ENCODE measurements at places on chromosomes 7 and 10.

GRCh38 chr10:4810092-4810491, 15.9 kb upstream of the AKR1E2 start:
- DNase-seq = no peak

DNA sequence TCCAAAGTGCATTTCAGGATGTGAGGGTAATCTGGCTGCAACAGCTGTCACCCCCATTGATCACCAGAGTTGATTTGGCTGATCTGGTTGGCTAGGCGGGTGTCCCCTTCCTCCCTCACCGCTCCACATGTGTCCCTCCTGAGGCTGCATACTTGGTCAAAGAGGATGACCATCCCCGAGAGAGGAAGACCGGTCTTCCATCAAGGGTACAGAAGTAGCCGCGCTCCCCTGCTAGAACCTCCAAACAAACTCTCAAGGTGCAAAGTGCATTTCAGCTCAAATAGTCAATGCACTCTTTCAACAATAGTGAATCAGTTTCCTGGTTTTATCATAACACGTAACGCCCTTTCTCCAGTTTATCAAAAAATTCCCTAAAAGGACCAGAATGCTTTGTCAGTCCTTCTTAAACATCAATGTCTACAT, 44.6 kb downstream of the CARD11 start:
- no peak for DNase-seq

DNA sequence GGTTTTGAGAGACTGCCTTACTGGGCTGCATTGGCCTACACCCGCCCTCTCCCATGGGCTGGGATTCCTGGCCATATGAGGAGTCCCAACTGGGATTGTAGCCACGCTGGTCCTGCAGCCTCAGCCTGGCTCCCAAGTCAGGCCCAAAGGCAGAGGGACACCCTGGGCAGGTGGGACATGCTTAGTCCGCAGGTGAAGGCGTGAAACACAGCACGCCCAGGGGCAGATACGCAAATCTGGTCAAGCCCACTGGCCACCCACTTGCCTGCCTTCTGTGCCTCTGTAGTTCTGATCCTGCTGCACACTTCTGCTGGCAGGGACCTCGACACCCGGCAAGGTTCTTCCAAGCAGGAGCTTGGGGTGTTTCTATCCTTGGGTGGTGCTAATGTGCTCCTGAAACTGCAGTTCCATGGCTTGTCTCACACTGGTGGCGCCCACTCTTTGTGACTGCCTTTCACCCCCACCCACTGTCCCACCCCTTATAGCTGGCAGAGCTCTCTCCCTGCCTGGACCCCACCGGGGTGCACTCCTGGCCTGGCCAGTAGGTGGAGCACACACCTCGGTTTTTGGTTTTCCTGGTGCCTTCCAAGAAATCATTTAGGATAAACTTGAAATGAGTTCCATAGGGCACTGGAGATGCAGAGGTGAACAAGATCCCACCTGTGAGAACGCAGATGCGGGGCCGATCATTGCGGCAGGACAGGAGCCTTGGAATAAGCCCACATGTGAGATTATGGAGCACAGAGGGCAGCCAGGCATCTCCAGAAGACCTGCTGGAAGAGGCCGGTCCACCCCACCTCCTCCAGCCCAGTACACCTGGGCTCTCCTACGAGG, 47.9 kb downstream of the MKI67 start:
- no peak for DNase-seq

DNA sequence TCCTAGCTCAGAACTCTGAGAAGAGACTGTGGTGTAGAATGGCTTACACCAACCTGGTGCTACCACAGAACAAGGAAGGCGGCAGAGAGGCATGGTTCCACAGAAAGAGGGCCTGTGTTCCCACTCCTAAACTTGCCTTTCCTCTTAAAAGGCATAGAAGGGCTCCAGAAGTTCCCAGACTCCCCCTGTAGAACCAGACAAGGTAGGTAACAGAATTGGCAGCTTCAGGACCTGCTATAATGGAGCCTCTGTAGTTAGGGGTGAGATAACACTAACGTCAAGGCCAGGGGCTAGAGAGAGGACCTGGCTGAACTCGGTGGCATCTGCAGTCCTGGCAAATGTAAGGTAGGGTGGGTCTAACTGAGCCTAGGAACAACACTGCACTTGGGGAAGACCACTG, 26.7 kb upstream of the SGMS1 start:
- no peak for DNase-seq

DNA sequence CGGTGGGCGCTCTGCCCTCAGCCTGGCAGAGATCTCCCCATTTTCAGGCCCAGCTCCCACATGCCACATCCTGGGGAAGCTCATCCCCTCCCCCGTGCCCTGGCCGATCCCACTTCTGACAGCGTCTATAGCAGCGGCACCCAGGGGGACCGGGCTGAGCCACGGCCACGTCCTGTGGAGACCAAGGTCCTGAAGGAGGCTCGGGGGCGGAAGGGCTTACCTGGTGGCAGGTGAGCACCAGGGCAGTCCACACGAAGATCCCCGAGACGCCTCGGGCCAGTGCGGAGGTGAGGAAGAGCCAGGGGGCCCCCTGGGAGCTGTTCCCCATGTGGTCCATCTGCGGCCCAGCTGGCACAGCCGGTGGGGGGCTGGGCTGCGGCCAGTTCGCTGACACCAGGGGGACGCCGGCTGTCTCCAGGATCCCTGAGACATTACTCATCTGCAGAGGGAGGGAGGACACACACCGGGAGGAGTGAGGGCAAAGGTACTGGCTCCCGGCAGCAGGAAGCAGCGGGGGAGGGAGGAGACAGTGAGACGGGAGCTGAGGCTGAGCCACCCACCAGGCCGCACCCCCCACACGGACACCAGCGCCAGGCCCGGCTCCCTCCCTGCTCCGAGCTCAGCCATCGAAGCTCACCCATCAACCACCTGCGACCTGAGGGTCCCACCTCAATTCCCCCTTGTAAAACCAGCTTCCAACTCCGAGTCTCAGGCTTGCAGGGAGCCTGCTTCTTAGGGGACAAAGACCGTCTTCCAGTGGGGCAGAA, 776 bp downstream of the TMEM184A start:
- DNase-seq = no peak

Data from stimulated activated CD4-positive, alpha-beta T cell treated with anti-CD3 and anti-CD28 coated beads, Interleukin-4, amount 100 ng/mL, for 48 hours (primary cell).